ENCODE measurements at places on chromosomes 1 and 21. TPM values are rescaled to one million over a fixed set of nuclear protein-coding genes. Genes with fewer than 3 reads are reported as not detected.

GCSAML gene
- not detected for total RNA-seq

S100A1 gene
- total RNA-seq: 0.15 TPM

SLC2A5 gene
- 0.17 TPM for total RNA-seq

FAM177B gene
- not detected for total RNA-seq

C1QC gene
- not detected for total RNA-seq

SLC1A7 gene
- total RNA-seq: not detected

TBX19 gene
- 0.86 TPM for total RNA-seq

RGS8 gene
- total RNA-seq: not detected

CATSPERE gene
- not detected for total RNA-seq

RASSF5 gene
- total RNA-seq: 1.6 TPM

FALEC gene
- not detected for total RNA-seq

AGBL4 gene
- not detected for total RNA-seq

CAMK2N1 gene
- 33.9 TPM for total RNA-seq

PTGS2 gene
- 10.0 TPM for total RNA-seq

KCNE1 gene
- total RNA-seq: not detected

F5 gene
- total RNA-seq: 0.20 TPM

SELENBP1 gene
- total RNA-seq: 6.2 TPM

SLC35A3 gene
- 11.1 TPM for total RNA-seq

FCGR3A gene
- total RNA-seq: not detected

RGS13 gene
- not detected for total RNA-seq

WDR64 gene
- total RNA-seq: not detected

LENEP gene
- total RNA-seq: not detected

ZNF670 gene
- 3.7 TPM for total RNA-seq

CFHR4 gene
- total RNA-seq: not detected

COL6A1 gene
- 18.6 TPM for total RNA-seq
